Stimulated activated CD4-positive, alpha-beta T cell treated with anti-CD3 and anti-CD28 coated beads, Interleukin-2, amount 100 ng/mL, for 48 hours (primary cell): ENCODE measurements at places on chromosomes 2 and 18.

GRCh38 chr18:71450257-71450656 is 1093.9 kb downstream of the CBLN2 start:
- DNase-seq, result no peak

DNA sequence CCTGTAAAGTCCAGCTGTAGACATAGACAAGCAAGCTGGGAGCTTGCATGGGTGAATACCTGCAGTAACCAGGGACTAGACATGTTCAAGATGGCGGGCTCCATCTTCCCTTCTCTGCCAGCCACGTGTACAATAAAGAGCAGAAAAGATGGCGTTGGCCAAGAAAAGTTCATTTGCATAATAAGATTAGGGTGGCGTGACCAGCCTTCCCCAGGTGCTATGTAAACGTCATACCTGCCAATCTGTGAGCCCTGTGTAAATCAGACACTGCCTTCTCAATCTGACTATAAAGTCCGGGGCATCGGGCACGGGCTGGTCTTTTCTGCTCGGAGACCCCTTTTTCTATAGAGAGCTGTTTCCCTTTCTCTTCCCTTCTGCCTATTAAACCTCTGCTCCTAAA is 101.6 kb upstream of the XPO1 start:
- no peak for DNase-seq

DNA sequence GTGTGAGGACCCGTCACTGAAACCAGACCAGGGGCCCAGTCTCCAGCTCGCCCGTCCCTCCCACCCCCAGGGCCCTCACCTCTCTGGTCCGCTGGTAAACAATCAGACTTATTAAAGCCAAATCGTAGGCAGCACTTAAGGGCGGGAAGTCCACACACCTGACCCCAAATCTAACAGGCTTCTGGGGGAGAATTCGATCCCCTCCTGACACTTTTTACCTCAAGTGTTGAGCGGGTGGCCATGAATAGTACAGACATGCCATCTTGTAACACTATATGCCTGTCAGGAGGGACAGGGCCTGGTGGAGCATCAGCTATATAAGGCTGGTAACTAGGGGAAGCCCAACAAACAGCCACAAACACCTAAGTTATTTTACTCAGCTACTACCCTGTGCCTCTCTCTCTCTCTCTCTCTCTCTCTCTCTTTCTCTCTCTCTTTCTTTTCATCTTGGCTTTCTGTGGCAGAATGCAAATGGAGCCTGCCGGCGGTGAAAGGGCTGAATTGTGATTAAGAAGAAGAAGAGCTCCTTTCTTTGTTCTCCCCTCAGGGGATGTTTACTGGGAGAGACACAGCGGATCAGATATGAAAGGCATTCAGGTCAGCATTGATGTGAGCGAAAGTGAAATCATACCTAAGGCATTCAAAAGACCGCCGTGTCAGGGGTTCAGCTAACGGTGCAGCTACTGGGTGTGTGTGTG is 9.5 kb downstream of the ZEB2 start:
- DNase-seq, result no peak

GRCh38 chr2:126886211-126886915 is 12.3 kb upstream of the TEX51 start:
- peak; percentile 71 for DNase-seq

DNA sequence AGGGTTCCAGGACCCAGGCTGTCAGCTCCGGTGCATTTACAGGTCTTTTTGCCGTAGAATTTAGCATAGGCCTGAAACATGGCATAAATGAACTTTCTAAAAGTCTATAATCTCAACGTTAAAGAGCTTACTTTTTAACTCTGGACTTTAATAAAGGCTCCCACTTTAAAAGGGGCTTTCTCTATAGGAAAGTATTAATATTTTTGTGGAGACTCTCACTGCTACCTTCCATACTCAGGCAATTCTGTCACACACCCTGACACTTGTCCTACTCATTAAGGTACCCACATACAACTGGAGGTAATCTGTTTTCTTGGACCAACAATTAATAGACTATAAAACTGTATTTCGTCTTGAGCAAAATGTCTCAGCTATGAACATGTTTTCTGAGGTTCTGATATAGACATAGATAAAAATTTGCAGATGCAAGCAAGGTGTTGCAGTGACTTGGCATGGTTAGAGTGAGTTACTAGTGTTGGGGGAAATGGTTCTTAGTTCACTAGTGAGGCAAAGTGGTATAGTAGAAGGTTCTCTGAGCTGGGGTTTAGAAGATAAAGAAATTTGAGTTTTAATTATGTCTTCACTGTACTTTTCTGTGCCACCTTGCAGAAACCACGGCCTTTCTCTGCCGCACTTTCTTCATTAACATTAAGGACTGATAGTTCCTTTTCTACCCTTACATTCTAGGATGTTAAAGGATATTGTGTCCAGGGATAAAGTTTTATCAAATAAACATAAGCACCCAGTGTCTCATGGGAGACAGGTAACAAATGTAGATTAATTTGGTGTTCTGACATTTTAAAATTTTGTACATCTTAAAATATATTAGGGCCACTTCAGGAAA is 10.8 kb upstream of the NR4A2 start:
- DNase-seq, result no peak

DNA sequence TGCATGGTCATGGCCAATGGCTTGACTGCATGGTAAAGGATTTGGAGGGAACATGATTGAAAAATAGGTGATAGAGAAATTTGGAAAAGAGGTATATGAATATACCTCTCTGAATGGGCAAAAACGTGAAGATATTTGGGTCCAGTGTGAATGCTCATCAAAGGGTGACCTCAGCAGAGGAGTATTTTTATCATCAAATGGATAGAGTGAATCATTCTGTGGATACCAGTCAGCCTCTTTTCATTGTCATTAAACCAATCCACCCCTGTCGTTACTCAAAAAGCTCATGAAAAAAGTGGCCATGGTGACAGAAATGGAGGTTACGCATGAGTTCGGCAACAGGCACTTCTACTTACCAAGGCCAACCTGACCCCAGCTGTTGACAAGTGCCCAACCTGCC is 1074.7 kb downstream of the TSN start:
- no peak for DNase-seq

DNA sequence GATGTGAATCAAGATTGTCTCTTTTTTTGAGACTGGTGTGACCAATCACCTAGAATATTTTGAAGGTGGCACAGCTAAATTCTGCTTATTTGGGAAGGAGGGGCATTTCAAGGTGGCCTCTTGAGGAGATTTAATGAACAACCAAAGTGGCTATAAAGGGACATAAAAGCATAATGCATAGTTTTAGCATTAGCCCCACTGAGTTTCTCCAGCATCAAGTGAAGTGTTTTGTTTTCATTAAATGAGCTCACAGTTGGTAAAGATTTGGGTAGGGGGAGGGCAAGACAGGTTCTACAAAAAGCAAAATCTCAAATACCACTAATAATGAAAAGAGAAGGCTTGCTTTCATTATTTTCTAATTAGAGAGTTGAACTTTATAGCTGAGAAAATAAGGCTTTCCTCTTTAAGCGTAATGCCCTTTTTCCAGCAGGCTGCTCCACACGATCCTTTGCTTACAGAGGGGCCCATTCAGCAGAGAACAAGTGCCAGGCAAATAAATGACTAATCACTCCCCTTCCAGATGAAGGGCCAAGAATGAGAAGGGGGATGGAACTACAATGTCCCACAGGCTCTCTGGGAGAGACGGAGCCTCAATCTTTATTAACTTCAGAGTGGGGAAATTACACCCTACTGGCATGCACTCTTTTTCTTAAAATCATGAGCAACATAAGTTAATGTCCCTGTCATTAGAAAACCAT is 35.9 kb downstream of the LHCGR start:
- DNase-seq, result no peak

DNA sequence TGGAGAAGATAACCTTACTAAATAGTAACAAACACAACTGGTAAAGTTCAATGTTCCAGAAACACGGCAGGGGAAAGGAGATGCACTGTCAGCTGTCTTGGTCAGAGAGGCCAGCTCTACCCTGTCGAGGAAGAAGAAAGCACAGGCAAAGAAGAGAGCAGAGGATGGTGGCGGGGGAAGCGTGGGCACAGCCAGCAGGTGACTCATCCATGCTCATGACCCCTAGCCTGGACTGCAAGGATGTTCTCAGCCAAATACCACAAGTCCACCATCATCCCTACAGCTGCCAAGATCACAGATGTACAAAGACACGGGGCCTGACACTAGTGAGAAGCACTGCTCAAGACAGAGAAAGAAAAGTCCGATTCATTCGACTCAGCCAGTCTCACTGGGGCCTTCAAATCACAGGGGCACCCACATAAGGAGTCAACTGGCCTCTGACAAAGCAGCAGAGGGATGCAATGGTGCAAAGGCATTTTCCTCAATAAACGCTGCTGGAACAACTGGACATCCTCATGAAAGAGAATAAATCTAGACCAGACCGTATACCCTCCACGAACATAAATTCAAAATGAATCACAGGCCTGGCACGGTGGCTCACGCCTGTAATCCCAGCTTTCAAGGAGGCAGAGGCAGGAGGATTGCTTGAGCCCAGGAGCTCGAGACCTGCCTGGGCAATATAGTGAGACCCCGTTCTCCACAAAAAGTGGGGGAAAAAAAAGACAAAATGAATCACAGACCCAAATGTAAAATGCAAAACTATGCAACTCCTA is 5.6 kb downstream of the DTYMK start:
- no peak for DNase-seq

- DNase-seq, result no peak
Observed at GRCh38 chr18:21853016-21853415, 112.4 kb downstream of the MIB1 start.

DNA sequence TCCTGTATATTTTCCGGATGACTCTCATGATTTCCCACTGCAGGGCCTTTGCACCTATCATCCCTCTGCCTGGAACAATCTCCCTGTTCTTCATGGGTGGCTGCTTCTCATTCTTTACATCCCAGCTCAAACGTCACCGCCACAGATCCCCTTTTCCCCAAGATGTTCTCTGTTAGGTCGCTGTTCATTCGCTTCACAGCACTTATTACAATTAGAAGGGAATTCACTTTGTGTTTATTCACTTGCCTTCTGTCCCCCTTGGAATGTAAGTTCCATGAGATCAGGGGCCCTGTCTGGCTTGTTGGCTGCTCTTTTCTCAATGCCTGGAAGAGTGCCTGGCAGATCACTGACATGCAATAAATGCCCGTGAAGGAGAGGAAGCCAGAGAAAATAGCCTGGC is 106.7 kb downstream of the FOXI3 start:
- DNase-seq, result no peak

- no peak for DNase-seq
Observed at GRCh38 chr2:241665731-241666440, 20.7 kb downstream of the DTYMK start.
